ENCODE measurements at places on chromosomes 3 and 15.

DNA sequence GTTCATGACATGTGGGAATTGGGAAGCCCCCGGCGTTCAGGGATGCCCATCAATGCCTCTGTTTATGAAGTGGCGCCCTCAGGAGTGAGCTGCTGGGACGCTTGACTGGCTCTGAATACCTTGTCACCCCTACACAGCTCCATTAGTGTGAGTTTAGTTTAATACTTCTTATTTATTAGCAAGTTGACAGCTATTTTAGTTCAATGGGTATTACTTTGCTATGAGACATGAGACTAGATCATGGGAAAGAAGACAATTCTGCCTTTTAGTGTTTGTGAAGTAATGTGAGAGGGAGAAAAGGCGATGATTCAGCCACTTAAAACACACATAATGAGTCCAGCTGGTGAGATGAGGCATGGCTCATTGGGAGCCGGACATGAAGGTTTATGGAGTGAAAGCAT is 678.5 kb downstream of the NR2F2 start:
- no peak for DNase-seq

- DNase-seq, result peak; percentile 15
Observed at GRCh38 chr3:30199096-30199759, 407.2 kb upstream of the TGFBR2 start.

- no peak for DNase-seq
Observed at GRCh38 chr15:26889298-26889898, 22.5 kb downstream of the GABRA5 start.

DNA sequence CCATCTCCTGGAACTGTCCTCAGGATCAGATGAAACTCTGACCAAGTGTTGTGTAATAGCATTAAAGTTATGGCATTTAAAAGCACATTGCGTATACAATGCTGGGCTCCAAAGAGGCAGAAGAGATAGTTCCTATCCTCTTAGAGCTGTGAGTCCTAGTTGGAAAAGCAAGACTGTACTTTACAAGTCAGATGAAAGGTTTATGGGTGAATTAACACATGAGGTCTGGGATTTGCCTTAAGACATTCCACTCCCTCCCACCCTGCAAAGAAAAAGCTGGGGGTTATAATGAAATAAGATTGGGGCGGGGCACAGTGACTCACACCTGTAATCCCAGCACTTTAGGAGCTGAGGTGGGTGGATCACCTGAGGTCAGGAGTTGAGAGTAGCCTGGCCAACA is 35.6 kb downstream of the SNAPC5 start:
- no peak for DNase-seq

- no peak for DNase-seq
Observed at GRCh38 chr15:93645594-93645993, 556.6 kb upstream of the RGMA start.

DNA sequence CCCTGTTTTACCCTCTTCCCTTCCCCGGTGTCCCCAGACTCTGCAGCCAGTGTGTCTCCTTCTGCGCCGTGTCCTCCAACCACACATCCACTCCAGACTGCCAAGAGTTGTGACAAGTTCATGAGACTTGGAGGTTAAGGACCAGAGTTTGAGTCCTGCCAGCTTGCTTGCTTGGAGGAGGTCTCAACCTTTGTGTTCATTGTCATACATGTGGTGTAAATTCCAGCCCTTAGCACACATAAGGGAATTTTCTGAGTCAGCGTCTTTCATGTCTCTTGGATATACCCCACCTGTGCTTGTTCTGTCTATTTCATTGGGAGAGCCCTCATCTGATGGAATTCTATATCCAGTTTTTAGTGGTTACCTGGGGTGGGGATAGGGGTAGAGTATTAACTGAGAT is 13.3 kb downstream of the CORO2B start:
- no peak for DNase-seq

DNA sequence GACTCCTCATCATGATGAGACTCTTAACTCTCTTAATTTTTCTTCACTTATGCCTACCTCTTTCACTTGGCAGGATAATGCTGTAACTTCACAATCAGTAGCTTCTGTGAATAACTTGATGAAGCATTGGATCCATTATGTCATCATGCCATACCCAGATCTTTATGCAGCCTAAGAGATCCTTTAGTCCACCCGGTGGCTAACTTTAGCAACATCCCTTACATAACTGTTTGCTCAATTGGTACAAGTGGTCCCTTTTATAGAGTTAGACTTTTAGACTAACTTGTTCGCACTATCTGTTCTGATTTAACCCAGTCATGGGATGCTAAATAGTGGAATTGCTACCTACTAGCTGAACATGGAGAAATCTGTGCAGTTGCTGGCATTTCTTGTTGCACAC is 184.5 kb downstream of the USP13 start:
- no peak for DNase-seq

GRCh38 chr3:119494597-119494996 is 3.8 kb upstream of the TIMMDC1 start:
- no peak for DNase-seq

DNA sequence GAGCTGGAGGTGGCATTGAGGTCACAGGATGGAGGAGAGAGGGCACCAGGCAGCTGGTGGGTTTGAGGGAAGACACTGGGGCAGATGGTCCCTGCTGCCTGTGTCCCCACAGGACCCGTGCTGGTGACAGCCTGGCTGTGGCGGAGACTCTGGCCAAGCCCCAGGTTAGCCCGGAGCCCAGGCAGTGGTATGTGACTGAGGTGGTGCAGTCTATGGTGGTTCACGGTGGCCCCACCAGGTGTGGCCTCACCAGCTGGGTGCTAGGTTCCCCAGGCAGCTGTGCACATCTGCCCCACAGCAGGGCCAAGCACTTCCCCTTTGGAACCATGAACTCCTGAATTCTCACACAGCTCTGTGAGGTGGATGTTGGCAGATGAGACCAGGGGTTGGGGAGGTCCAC is 15.4 kb downstream of the PLXNA1 start:
- DNase-seq, result no peak

GRCh38 chr15:68511073-68511991 is 67.5 kb upstream of the CORO2B start:
- no peak for DNase-seq

DNA sequence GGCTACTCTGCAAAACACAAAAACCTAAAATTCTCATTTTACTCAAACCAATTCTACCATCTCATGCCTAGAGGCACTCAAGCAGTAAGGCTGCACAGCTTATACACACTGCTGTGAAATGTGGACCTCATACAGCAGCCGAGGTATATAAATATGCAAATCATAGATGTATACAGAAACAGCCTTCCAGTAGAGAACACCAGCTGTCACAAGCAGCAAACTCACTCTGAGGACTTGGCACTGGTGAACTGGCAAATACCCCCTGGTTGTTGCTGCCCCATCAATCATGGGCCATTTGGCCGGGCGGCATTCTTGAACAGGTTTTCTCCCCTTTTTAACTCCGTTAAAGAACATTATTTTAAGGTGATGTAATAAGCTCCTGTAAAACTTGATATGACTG is 378.0 kb downstream of the LSAMP start:
- no peak for DNase-seq

GRCh38 chr3:39637807-39638206 is 170.3 kb downstream of the MOBP start:
- DNase-seq, result no peak

DNA sequence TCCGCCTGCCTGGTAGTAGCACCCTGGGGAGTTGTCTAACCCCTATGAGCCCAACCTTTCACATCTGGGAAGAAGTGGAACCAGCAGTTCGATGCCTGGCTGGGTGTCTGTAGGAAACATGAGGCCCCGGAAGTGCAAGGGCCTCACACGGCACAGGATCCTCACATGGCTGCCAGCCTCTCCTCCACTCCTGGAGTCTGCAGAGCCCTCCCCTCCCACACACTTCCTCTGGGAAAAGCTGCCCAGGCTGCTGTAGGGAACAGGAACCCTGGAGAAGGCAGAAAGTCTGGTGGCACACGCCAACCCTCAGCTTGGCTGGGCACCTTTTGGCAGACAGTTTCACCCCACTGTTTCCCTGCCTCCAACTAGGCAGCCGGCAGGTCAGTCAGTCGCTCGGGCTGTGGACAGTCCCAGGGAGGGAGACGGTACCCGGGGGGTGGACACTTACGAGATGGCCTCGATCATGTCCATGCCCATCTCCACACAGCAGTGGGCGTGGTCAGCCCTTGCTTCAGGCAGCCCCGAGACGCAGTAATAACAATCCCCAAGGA is 118.4 kb downstream of the ADCY5 start:
- DNase-seq, result no peak

GRCh38 chr15:52179278-52180195 is 11.7 kb downstream of the GNB5 start:
- DNase-seq, result peak; percentile 66

- no peak for DNase-seq
Observed at GRCh38 chr15:70269311-70269911, 171.7 kb upstream of the TLE3 start.

GRCh38 chr3:113179235-113179824 is 32.0 kb upstream of the BOC start:
- no peak for DNase-seq

DNA sequence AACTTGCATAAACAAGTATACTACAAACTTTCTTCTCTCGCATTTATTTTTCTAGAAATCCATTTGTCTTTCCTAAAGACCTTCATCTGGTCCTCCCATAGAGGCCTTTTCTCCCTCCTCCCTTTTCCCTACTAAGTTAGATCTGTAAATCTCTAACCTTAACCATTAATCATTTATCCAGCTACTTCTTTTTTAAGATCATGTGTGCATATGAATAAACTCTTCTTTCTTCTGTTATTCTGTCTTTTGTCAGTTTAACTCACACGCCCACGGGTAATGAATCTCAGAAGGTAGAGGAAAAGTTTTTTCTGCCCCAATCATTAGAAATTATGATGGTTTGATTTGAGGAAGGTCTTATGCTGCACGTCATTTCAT is 48.7 kb upstream of the FHIT start:
- no peak for DNase-seq

GRCh38 chr15:55037071-55037470 is 159.7 kb downstream of the RSL24D1 start:
- DNase-seq, result no peak

DNA sequence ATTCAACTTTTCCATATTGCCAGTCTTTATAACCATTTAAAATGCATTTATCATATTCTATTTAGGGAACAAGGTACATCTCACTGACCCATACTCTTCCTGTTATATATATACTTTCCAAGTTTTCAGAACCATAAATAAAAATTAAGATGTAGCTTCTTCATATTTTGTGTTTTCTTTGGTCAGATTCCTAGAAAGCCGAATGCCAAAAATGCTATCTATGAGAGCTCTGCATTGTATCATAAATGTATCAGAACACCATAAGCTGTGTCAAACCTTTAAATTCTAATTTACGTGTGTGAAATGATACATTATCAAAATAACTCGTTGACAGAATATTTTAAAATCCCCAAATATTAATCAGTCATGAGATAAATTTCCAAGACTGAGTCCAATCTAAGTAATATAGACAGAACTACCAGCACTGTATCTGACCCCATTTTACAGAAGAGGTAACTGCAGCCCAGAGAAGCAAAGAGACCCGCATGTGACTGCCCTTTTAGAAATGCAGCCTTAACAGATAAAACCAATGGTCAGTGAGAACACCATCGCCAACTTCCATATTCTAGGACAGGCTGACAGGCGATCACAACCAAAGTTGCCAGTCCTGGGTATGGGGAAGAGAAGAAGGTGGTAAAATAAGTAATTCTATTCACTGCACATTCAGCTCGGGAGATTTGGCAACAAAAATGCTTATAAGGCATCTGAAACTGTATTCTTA is 16.2 kb upstream of the RPS17 start:
- DNase-seq, result no peak

- no peak for DNase-seq
Observed at GRCh38 chr3:52443791-52444687, 864 bp downstream of the SEMA3G start.

GRCh38 chr15:65411465-65412071 is 11.2 kb downstream of the IGDCC4 start:
- DNase-seq, result no peak

DNA sequence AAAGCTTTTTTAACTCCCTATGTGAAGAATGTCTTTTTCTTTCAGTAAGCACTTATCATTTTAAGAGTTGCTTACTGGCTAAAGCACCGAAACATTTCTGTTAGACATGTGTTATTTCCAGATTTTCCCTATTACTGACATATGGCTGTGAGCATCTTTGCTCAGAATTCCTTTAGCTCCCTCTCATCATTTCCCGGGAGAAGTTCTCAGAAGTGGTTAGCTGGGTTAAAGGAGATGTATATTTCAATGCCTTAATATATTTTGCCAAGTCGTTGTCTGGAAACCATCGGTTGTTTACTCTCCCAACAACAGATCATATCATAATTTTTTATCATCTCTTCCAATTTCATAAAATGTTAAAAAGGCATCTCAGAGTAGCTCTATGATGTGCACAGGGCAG is 396.5 kb downstream of the OCA2 start:
- DNase-seq, result no peak

DNA sequence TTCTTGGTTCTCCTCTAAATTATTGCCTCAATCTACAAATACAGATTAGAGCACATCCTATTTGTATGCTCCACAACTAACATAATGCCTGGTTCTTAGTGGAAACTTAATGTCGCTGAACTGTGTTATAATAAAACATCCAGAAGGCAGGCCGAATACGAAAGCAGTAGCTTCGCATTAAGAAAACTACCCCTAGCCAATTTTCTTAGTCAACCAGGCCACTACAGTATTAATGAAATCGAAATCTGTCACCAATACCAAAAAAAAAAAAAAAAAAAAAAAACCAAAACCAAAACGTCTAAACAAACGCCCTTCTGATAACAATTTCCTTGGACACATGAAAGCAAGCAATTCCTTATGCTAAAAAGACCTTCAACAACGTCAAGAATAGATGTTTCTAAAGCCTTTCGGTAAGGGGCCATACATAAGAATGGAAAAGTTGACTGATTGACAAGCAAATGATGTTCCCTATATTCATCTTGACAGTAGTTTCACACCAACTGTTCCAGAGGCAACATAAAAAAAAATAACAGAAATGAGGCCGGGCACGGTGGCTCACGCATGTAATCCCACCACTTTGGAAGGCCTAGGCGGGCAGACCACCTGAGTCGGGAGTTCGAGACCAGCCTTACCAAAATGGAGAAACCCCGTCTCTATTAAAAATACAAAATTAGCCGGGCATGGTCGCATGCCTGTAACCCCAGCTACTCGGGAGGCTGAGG is 1.3 kb downstream of the DENND6A start:
- no peak for DNase-seq

- no peak for DNase-seq
Observed at GRCh38 chr3:75218577-75218976, 445.6 kb upstream of the FRG2C start.

GRCh38 chr3:169002689-169003088 is 660.8 kb downstream of the MECOM start:
- no peak for DNase-seq

All from amniotic stem cell (primary cell).